ENCODE measurements at places on chromosomes 12 and 14. TPM values are rescaled to one million over a fixed set of nuclear protein-coding genes. Genes with fewer than 3 reads are reported as not detected.

GRCh38 chr12:52023976-52024688, 17.4 kb downstream of the TAMALIN start:
- no peak for DNase-seq

Gene LRRC10
- total RNA-seq: not detected

GRCh38 chr14:22047115-22047514, 373.5 kb upstream of the OR4E1 start:
- no peak for DNase-seq

- peak; percentile 77 for DNase-seq
Observed at GRCh38 chr14:67413806-67414769, 2.1 kb upstream of the PLEK2 start.

DNA sequence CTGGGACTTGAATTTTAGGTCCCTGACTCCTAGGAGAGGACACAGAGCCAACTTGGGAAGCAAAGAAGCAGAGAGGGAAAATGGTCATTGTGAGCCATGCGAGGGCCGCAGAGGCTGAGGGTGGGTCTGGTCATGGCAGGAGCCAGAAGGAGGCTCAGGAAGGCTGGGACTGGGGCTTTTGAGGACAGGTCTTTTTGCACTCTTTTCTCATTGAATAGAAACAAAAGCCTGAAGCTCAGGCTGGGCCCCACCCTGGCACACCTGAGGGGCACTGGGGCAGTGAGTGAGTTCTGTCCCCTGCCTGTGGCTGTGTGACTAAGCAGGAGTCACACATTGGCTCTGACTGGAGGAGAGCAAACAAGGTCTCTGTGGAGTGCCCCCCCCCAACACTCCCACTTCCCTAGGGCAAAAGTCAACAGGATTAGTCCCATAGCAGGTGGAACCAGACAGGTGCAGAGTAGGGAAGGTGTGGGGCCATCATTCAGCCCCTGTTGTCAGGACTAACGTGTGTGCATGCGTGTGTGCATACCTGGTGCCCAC, 2.8 kb downstream of the KRT7 start:
- DNase-seq: no peak

DNA sequence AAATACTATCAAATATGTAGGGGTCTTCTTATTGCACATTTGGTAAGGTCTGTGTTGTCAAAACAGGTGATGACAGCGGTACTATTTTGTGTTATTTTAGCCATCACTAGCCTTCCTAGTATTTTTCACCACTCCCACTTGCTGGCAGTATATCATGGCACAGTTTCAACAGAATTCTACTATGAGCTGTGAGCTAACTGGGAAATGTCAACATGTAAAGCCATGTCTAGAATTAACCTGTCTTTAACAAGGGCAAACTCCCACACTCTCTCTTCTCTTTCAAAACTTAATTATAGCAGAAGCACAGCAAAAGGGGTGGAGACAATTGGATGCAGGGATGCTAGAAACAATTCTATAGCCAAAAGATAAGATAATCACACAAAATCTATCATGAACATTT, 253.4 kb downstream of the PAX9 start:
- no peak for DNase-seq

- DNase-seq: no peak
Observed at GRCh38 chr14:60245380-60246177, 3.4 kb upstream of the PPM1A start.

DNA sequence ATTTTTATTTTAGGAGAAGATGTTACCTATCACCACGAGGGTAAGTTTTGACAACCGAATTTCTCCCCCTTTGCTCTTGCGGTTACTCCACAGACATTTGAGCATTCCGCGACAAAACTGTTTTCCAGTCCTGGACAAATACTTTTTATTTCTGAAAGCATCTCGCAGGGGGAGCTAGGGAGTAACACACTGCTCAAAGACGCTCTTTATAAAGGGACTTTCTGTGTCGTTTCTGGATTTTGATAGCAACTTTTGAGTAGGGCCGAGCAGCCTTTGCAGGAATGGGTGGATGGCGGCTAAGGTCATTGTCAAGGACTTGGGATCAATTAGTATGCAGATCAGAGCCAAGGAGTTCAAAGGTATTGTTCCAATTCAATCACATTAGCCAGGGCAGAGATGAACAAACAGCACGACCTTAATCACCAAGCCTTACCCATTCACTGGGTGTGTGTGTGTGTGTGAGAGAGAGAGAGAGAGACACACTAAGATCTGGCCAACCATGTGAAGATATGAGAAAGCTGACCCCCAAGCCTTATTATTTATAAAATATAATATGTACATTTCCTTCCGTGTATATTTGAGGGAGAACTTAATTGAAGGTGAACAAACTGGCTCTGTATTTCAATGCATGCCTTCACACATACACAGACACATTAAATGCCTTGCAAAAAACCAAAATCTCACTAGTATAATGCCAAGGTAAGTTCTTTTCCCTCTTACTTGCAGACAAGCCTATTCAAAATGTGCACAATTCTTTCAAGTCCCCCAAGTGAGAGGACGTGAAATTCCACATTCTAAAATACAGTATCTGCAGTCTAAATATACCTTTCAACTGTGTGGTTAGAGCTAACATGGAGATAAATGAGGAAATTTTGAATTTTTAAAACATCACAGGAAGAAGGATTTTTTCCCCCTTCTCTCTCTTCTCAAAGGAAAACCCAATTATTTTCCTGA, 613.8 kb downstream of the VRK1 start:
- no peak for DNase-seq

- DNase-seq: no peak
Observed at GRCh38 chr12:6425590-6426531, 18.9 kb upstream of the CD27 start.

GRCh38 chr12:131774576-131775391, 53.4 kb upstream of the MMP17 start:
- DNase-seq: no peak

GRCh38 chr14:101019990-101020710, 116.6 kb upstream of the RTL1 start:
- DNase-seq: no peak

- DNase-seq: peak; percentile 86
Observed at GRCh38 chr12:49201595-49202295, 12.9 kb upstream of the TUBA1A start.

DNA sequence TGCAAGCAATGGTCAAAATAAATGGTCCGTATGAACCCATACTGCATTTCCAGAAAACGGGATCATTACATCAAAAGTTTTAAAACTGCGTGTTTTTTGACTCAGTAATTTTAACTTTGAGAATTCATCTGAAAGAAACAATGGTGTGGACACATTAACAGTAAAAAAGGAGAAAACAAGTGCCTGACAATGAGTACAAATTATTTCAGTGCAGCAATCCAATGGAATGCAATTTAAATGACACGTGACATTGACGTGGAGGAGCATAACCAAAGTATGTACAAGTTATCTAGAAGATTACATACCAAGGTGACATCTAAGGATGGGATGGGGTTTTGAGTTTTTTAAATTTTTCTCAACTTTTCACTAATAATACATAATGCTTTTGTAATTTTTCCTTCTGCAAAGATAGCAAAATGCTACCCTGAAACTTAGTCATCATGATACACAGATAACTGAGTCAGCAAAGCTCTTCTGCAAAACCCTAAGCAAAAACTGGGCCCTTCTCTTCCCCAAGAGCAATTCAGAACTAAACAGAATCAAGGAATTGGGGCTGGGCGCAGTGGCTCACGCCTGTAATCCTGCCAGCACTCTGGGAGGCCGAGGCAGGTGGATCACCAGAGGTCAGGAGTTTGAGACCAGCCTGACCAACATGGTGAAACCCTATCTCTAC, 20.4 kb downstream of the HNRNPC start:
- no peak for DNase-seq

GRCh38 chr14:52977798-52978197, 26.9 kb upstream of the FERMT2 start:
- no peak for DNase-seq

Gene CLEC4C
- total RNA-seq: not detected

Gene TBC1D30
- 0.28 TPM for total RNA-seq

DNA sequence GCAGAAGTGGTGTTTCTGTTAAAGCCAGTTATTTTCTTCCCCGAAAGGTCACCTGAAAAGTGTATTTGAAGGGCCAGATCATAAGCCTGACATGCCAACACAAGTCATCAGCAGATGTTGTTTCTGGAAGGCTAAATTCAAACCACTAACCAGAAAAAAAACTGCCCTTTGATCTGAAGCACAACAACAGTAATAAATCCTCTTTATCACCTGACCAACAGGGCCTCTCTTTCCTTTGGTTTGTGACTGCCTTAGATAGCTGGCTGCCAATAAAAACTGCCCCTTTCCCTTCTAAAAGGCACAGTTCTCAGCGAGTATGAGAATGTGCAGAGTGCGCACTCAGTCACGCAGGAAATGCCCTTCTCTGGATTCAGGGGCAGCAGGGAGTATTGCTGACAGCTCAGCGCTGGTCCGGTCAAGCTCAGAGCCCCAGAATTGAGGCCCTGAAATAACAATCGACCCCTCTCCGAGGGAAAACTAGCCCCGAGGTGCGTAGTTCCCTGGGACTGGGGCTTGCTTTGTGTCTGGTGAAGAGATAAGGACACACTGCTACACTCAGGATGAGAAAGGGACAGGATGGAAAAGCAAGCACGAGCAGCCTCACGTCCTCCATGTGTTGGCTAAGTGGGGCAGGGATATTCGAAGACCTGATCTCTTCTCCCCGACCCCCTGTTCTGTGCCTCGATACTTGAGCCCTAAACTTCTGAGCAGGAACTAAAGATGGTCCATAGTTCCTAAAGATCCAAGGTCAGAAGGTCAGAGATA, 184.2 kb upstream of the GZMB start:
- peak; percentile 29 for DNase-seq

DNA sequence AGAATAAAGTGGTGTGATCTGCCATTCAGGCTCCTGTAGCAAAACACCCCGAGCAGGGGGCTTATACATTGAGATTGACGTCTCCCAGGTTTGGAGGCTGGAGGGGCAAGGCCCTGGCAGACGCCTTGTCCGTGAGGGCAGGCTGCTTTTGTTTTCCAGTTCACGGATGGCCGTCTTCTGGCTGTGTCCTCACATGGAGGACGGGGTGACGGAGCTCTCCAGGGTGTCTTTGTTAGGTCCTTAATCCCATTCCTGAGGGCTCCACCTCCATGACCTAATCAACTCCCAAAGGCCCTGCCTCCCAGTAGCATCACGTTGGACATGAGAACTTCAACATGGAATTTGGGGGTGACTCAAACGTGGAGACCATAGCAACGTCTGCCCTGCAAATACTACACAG, 147.7 kb downstream of the KIF26A start:
- DNase-seq: no peak

DNA sequence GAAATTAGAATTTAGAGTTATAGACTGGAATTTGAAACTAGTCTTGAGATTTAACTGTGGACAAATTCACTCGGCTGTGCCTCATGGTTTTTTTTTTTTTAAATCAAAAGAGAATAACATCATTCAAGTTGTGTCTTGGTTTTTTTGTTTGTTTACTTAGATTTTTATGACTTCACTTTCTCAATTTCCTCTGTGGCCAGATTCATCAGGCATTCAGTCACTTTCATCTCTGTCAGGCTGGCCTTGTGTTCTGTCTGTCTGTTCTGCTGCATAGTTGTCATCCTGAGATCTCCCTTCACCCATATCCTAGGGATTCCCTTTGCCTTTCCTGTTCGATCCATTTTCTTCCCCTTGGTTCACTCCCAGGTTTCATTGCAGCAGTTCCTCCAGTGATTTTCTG, 10.0 kb downstream of the MARK3 start:
- DNase-seq: peak; percentile 40

DNA sequence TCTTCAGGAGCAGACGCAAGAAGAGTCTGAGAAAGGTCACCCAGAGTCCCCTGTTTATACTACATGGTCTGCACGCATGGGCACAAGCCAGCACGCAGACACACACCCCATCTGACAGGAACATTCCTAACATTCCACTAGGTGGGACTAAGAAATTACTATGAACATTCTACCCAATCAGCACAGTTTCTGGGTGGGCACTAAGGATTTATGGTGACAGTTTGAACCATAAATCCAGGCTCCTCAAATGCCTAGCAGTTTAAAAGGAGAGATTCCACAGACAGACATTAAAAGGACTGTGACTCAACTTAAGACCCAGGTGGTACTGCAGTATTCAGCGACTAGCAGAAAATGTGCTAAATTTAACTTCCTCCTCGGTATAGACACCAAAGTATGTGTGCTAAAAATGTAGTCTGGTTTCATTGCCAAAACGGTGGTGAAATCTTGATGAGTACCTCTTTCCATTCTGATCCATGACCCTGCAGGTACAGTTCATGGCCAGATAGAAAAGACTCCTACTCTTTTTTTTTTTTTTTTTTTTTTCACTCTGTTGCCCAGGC, 16.2 kb downstream of the ABHD4 start:
- DNase-seq: peak; percentile 97
